Skeletal muscle cell (primary cell): ENCODE measurements at places on chromosomes 2 and 18.

- DNase-seq, result no peak
Measured at GRCh38 chr2:151241224-151241623, 20.4 kb downstream of the RBM43 start.

- DNase-seq, result no peak
Measured at GRCh38 chr2:130869441-130870160, 32.9 kb downstream of the ARHGEF4 start.

GRCh38 chr2:102063487-102063911 is 71.7 kb downstream of the IL1R2 start:
- DNase-seq, result no peak

DNA sequence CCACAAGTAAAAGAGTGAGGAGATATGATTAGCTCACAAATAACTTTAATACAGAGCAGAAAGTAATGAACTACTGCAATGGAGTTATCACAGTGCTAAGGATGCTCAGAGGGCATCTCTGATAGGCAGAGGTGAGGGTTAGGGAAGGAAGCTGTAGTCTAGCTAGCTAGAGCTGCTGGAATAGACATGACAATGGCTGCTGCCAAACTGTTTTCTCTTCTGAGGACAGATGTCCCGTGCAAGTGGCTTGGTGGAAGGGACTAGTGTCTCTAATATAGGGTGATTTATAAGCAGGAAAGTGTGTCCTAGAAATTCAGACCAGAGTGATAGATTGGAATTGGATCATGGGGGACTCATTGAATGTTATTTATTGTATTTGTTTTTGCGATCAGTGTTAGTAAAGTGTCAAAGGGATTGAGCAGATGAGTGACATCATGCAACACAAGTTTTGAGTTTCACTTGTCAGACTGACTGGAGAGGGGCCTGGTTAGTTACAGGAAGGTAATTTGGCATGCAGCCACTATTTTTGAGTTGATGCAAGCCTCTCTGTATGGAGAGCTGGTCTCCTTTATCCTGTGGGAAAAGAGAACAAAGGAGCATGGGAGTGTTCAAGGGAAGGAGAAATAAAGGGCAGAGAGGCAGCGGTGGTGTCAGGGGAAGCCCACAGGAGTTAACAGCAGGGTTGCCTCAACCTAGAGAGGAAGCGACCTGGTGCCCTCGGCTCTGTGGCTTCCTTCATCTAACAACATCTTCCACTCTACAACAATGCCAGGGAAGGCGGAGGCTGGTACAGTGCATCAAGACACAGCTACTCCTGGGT is 1.9 kb downstream of the CTLA4 start:
- no peak for DNase-seq

- DNase-seq, result no peak
Measured at GRCh38 chr2:172791953-172792352, 56.3 kb downstream of the RAPGEF4 start.

GRCh38 chr2:2523461-2524347 is 192.6 kb upstream of the MYT1L start:
- DNase-seq, result no peak

GRCh38 chr18:59265246-59265973 is 7.8 kb downstream of the RAX start:
- DNase-seq, result no peak

DNA sequence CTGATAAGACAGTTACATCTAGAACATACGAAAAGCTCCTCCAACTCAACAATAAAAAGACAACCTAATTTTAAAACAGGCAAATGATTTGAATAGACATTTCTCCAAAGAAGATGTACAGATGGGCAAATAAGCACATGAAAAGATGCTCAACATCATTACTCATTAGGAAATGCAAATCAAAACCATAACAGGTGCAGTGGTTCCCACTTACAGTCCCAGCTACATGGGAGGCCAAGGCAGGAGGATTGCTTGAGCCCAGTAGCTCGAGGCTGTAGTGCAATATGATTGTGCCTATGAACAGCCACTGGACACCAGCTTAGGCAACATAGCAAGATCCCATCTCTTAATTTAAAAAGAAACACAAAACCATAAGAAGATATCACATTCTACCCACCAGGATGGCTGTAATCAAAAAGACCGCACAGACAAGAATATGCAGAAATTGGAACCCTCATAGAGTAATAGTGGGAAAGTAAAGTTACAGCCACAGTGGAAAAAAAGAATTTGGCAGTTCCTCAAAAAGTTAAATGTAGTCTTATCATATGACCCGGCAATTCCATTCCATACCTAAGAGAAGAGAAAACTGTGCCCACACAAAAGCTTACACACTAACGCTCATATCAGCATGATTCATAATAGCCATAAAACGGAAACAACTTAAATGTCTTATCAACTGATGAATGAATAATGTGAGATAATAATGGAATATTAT is 30.5 kb upstream of the ARMC9 start:
- DNase-seq, result no peak

- no peak for DNase-seq
Measured at GRCh38 chr2:172888714-172889669, 153.3 kb downstream of the RAPGEF4 start.

- DNase-seq, result no peak
Measured at GRCh38 chr2:19775315-19775714, 126.5 kb downstream of the TTC32 start.

GRCh38 chr18:43805646-43806194 is 528.4 kb upstream of the SYT4 start:
- peak; percentile 48 for DNase-seq

- DNase-seq, result no peak
Measured at GRCh38 chr18:28287146-28287545, 110.2 kb upstream of the CDH2 start.

DNA sequence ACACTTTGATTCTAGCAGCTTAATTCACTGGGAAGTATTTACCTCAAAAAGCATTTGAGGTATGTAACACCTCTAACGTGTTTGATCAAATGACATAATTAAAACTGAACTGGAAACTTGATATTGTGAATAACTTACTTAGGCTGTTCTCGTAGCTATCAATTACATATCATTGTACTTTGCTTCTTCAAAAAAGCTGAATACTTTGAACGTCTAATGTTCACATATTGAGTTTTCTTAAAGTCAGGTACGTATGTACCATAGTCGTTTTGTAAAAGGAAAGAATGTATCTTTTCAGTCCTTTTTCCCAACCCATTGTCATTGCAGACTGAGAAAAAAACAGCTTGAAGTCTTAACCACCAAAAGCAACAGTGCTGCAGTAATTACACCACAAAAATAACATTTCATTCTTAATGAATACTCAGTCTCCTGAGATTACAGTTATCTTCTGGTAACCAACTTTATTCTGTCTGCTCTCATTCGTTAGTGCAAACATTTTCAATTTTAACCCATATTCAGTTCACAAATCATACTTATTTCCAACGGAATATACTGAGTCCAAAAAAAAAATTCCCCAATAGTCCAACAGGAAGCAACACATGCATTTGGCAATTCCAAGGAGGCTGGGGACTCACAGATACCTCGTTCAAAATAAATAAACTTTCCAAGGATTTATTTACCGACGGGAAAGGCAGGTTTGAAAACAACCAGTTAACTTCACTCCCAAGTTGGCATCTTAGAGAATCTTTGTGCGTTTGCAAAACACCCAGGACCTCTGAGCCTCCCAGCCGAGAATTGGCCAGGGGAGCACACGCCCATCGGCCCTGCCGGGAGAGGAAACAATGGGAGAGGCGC is 1.1 kb downstream of the CHN1 start:
- no peak for DNase-seq

DNA sequence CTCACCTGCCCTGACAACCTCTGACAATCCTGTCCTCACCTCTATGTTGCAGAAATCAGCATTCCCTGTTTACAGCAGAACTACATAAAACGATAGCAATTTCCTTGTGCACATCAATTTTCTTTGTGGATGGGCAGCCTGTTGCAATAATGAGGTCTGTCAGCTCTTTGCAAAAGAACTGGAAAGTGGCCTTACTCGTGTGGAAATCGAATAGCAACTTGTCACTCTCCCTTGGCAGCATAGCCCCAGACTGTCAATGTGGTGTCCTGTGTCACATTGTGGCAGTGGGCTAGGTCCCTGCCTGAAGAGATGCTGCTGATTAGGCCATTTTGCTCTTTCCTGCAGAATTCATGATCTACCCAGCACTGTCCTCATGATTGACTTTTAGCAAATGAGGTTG is 531.9 kb downstream of the CCDC85A start:
- no peak for DNase-seq

- DNase-seq, result no peak
Measured at GRCh38 chr18:78774741-78775141, 204.9 kb upstream of the SALL3 start.

DNA sequence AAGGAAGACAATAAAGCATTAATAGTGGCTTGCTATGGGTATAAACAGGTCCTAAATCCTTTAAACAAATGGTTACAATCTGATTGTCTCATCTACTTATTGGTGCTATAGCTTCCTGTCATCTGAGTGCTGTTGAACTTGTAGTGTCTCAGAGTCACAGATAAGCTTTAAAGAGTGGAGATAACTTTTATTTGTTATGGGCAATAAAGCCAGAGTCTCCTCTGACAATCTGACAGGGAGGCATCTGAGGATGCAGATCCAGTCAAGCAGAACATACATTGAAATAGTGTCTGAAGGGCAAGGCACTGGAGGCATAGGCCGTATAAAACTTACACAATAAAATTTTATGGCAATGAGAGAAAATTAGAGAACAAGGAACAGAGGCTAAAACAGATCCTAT is 1132.4 kb upstream of the CDH2 start:
- DNase-seq, result no peak

DNA sequence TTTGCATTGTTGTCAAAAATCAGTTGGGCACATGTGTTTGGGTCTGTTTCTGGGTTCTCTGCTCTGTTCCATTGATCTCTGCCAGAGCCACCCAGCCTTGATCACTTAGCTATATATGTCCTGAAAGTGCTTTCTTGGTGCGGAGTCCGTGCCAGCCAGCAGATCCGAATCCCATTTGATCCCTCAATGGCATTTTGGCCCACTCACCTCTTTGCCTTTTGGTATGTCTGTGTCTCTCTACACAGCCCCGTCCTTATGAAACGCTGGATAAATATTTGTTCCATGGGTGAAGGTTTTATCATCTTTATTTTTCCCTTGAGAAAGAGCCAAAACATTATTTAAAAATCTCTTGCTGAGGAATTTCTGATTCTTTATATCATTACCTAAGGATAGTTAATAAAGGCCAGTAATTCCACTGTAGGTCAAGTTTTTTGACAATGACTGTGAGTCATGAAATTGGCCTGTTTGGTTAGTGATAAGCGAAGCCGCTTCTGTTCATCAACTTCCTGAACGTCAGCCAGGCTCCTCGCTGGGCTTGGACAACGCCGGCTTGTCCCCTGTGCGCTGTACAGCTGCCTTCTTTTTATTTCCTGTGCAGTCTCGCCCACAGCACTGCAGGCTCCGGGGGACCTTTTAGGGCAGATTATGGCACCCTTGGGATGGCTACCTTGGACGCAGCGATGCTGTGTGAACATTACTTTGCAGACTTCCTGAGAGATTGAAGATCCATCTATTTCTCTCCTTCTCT is 24.9 kb downstream of the MTCL1 start:
- DNase-seq, result peak; percentile 77

DNA sequence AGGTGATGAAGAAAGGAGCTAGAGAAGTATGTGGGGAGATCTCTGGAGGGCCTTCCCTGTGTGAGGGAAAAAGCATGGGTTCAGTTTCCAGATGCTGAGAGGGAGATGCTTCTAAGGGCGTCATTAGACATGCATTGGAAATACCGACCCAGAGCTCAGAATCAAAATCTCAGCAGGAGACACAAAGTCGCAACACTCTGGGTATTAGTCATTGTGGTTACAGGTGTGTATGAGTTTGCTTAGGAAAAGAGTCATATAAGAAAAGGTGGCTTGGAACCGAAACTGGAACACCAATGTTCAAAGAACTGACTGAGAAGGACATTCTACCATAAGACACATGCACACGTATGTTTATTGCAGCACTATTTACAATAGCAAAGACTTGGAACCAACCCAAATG is 477.1 kb downstream of the FBXO15 start:
- DNase-seq, result no peak

DNA sequence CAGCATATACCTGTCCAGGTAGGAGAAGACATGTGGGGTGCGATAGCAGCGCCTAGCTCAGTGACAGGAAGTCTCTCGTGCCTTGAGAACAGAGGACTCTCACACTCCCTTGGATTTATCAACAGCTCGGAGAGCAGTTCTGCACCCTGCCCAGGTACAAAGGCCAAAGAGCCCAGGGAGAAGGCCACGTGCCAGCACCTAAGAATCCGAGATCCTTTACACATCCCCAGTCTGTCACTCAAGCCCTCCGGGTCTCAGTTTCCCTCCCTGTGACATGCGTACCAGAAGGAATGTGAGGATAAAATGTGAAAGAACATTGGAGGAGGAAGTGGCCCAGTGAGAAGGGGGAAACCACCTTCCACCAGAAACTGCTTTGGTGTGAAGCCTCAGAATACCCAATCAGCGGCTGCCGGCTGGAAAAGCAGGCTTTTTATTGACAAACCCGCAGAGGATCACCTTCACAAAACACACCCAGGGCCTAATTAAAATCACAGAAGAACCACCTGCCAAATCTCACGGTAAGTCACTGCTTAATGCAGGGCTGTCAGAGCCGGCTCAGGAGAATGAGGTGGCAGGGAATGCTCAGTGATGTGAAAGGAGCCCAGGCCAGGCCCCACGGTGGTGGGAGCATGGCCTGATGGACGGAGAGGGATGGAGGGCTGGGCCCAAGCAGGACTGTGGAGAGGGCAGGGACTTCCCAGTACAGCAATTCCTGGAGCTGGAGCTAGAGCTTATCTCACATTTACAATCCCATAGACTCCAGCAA is 66.3 kb downstream of the MYO5B start:
- no peak for DNase-seq

DNA sequence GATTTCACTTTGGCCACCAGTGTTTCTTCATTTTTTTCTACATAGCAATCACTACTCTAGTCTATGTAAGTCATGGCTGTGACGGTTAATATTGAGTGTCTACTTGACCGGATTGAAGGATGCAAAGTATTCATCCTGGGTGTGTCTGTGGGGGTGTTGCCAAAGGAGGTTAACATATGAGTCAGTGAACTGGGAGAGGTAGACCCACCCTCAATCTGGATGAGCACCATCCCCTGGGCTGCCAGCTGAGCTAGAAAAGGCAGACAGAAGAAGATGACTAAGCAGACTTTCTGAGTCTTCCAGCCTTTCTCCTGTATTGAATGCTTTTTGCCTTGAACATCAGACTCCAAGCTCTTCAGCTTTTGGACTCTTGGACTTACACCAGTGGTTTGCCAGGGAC is 265.0 kb upstream of the SLC8A1 start:
- peak; percentile 70 for DNase-seq

GRCh38 chr18:61953161-61953560 is 60.4 kb upstream of the RNF152 start:
- no peak for DNase-seq

- no peak for DNase-seq
Measured at GRCh38 chr2:102601730-102602129, 17.6 kb upstream of the SLC9A2 start.

DNA sequence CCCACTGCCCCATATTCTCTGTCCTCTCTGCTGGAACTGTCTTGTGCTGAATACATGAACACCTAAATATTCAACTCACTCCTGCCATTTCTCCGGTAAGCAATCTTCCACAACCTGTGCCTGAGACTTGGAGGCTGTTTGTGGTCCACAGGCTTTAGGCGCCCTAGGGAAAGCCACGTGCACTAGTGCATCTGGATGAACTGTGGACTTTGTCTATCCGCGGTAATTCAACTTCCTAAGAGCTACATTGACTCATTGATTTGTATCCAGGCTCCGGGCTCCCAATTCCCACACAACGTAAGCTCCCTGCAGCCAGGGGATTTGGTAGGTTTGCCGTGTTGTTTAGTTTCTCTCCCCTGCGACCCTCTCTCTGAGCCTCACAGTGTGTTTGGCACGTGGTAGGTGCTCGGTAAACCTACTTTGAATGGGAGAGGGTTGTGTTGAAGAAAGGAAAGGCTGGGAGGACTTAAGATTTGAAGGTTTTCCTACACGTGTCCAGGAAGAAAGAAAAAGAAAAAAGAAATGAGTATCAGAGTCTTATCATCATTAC is 718.2 kb downstream of the DPP10 start:
- DNase-seq, result no peak
